Adrenal gland (tissue), 19 donors: ENCODE measurements at places on chromosomes 1 and 21.

DNA sequence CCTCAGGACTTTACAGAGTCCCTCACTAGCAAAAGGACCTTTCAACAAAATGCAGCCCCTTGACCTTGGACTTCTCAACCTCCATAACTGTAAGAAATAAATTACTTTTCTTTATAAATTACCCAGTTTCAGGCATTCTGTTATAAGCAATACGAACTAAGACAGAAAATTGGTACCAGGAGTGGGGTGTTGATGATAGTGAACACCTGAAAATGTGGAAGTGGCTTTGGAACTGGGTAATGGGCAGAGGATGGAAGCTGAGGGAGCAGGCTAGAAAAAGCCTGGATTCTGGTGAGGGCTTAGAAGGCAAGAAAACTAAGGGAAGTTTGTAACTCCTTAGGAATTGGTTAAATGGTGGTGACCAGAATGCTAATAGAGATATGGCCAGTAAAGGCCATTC is 46.8 kb downstream of the DSCAM start:
- DNase-seq: no peak

DNA sequence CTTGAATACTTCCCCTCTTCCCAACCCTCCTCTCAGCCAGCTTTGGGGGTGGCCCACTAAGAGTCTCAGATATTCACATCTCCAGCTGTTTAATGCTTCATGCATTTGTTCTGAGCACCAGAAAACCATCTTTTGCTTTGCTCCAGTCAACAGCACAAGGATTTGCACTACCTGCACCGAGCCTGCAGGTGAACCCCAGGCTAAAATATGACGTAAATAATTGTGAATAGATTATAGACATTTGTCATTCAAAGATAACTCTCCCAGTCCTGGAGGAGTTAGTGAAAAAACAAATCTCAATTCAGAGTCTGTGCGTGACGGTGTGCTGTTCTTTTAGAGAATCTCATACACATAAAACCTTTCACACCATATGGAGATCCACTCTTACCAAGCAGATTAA is 7.4 kb downstream of the CD247 start:
- DNase-seq: no peak

- DNase-seq: no peak
Observed at GRCh38 chr21:35506771-35507170, 457.7 kb upstream of the RUNX1 start.

DNA sequence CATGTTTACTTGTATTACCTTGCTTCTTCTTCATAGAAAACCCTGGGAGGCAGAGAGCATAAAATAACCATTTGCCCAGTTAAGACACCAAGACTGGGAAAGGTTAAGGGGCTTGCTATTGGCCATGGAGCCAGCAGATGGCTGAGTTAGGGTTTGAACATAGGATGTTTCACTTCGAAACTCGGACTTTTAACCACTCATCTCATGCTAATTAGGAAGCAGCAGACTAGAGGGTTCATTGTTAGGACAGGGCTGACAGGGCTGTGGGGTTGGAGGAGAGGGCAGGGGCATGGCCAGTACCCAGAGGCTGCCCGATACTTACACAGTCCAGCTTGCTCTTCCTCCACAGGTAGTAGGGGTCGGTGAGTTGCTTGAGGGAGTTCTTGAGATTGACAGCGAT is 17.0 kb downstream of the SLC26A9 start:
- no peak for DNase-seq

DNA sequence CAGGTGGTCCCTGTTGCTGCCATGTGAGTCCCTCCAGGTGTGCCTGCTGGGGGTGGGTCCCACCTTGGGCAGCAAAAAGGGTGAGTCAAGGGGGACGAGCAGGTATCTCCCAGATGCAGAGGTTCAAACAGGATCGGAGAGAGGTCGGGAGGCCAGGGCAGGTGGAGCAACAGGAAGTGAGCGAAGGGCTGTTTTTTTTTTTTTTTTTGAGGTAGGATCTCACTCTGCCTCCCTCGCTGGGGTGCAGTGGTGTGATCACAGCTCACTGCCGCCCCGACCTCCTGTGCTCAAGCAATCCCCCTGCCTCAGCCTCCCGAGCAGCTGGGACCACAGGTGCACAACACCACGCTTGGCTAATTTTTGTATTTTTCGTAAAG is 39.4 kb downstream of the SLC2A7 start:
- no peak for DNase-seq

GRCh38 chr21:25558123-25558522 is 49.2 kb downstream of the MRPL39 start:
- DNase-seq: no peak

DNA sequence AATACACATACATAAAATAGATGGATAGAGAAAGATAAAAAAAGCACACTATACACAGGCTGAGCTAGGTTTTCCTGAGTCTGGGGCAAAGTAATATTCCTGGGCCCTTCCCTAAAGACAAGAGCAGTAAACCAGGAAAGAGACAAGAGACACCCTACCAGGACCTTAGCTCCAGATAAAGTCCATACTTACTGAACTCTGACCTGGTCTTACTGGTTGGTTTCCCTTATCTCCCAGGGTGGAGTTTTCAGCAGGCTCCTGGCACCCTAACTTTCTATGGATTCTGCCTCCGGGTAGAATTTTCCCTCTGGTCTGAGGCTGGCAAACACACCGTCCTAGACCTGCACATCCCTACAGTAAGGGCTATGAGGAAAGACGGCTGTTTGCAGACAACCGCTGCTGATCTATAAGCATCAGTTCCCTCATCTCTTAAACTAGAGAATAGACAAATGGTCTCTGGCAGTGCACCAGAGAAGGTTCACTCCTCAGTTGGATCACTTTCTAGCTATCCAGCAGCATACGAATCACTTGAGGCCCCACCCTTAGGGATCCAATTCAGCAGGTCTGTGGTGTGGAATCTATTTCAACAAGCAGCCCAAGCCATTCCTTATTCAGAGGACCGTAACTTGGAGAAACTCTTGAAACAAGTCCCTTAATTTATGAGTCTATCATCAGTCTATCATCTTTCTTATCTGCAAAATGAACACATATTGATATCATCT is 52.0 kb downstream of the ARHGEF11 start:
- DNase-seq: no peak

DNA sequence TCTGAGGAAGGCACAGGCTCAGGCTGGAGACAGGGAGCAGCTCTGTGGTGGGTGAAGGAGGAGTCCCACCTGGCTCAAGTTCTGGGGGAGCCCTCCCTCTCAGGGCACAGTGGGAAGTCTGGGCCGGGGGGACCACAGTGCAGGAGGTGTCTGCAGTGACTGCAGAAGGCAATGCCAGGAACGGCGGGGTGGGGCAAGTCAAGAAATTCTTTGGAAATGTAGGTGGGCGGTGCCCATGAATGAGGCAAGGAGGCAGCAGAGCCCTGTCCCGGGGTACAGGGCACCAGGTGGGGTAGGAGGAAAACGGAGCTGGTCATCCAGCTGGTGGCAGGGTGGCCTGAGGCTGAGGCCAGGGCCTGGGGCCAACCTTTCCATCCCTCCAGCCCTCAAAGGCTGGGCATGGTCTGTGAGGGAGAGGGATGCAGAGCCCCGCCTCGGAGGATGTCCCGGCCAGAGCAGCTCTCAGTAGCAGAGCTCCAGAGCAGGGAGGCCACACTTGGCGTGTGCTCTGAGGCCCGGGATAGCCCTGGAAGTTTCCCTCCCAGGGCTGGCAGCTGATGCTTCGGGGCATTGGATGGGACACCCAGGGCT is 4.7 kb downstream of the TFF3 start:
- DNase-seq: peak; percentile 21

- no peak for DNase-seq
Observed at GRCh38 chr1:52037402-52037814, 3.8 kb upstream of the KTI12 start.

DNA sequence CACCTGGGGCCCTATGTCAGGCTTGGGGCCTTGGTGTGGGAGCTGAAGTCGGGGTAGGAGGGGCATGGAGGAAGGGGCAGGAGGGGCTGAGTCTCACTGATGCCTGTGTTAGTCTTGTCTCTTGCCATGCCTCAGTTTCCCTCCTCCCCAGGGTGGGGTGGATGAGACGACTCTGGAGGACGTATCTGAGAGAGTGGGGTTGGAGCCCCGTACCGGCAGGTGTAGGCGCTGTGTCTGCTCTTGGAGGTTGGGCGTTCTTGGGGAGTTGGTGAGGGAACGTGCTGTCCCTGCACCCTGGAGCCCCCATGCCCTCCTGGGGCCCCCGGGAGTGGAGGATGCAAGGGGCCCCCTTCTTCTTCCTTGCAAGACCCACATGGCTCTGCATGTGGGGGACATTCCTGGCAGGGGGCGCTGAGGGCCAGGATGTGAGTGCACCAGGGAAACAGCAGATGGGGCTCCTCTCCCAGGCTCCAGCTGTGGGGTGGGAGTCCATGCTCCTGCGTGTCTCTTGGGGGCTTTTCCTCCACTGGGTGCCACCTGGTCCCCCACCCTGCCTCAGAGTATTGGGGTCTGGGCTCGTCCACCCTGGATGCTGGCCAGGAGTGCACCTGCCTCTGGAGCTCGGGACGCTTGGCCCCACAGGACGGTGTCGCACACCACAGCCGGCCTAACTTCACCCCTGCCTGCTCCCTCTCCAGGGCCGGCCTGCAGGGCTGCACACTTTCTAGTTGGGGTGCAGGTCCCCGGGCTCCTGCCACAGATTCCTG is 1.4 kb upstream of the TNFRSF14 start:
- DNase-seq: no peak

GRCh38 chr21:37072274-37072987 is 440 bp downstream of the PIGP start:
- peak; percentile 86 for DNase-seq

DNA sequence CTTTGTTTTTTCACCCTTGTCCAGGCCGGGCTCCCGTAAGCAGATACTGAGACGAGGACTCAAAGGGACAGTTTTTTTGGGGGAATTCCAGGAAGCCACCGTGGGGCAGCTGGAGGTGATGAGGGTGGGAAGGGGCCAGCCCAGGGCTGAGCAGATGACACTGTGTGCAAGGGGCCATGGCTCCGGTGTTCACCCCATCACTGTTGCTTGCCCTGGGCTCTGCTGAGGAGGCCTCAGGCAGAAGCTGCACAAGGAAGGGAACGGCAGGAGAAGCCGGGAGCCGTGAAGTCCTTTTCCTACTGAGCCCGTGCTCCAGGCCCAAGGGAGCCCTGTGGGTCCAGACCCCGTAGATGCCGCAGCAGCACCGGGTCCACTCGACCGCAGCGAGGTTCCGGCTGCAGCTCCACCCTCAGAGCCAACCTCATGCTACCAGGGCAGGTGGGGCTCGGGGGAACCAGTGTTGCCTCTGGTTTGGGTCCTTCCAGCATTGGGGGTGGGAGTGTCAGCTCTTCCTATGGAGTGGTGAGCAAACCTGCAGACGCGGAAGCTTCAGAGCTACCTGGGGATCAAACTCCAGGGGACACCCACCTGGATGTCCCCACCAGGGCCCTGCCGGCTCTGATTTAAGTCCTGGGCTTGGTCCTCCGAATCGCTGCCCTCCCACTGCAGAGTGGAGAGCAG is 4.3 kb upstream of the CALML6 start:
- DNase-seq: no peak

DNA sequence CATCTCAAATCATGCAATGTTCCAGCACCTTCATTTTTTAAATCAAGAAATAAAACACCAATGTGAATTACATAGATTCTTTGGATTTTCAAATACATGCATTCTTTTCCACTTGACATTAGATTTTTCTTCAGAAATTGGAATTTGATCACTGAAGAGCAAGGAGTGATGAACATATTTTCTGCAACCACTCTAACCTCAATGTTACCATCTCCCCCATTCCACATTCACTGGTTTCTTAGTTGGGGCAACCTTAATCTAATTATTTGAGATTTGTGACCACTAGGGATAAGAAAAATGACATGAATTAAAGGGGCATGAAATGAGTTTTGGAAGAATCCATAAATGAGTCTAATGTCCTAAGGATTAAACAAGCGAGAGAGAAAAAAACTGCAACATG is 168.7 kb upstream of the NR5A2 start:
- no peak for DNase-seq

DNA sequence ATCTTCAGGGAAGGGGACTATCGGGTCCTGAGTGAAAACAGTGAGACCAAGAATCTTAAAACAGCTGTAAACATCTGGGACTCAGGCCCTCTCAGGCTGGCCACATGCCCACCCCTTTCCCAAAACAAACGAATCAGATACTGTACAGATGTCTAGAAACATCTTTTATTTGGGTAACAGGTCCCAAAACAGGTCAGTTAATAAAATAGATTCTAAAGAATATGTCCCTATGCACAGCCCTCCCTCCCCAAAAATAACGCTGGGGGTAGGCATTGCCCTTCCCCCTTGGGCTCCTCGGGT is 499 bp upstream of the CRTC2 start:
- DNase-seq: no peak

DNA sequence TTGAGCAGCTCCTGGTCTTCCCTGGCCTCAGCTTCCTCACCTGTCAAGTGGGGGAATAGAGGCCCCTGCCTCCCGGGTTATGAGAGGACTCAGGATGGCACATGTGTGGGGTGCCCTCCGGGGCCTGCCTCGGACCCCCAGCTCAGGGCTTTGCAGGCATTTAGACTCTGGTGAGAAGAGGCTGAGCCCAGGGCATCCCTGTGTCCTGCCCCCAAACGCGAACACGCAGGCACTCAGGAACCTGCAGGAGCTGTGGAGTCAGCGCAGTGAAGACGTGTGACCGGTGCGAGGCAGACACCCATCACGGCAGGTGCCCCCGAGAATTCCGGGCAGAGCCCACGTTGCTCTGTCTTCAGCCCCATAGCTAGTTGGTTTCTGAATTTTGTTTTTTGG is 5.5 kb upstream of the PEX10 start:
- DNase-seq: no peak

DNA sequence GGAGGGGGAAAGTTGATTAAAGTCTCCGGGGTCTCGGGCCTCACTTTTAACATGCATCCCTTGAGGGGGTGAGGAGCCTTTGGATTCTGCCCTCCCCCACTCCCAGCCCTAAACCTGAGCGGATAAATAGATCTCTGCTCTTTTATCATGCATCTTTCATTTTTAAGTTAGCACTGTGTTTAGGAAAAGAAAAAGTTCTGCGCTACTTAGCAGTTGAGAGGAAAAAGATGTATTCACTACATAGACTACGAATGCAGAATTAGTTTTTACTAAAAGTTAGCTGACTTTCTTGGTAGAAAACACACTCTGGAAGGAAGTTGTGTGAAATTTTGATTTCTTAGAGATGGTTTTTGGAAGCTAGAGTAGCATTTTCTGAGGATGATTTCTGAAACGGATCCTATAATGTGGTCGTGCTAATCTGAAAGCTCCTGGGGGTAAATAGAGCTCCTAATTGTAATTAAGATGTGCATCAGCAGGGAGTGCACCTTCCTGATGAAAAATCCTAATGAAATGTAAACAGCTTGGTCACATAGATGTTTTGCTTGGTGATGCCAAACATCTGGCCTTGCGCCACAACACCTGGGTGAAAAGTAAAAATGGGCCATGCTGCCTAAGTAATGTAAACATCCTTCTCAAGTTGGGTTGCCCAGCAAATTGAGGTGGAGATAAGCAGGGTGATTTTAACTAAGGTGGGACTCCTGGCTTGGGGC is 1.8 kb downstream of the ROR1 start:
- no peak for DNase-seq

- no peak for DNase-seq
Observed at GRCh38 chr1:25004355-25004754, 74.3 kb upstream of the RUNX3 start.

GRCh38 chr21:35711661-35712060 is 348.7 kb downstream of the SETD4 start:
- no peak for DNase-seq
